ENCODE measurements at places on chromosomes 11 and 22.

DNA sequence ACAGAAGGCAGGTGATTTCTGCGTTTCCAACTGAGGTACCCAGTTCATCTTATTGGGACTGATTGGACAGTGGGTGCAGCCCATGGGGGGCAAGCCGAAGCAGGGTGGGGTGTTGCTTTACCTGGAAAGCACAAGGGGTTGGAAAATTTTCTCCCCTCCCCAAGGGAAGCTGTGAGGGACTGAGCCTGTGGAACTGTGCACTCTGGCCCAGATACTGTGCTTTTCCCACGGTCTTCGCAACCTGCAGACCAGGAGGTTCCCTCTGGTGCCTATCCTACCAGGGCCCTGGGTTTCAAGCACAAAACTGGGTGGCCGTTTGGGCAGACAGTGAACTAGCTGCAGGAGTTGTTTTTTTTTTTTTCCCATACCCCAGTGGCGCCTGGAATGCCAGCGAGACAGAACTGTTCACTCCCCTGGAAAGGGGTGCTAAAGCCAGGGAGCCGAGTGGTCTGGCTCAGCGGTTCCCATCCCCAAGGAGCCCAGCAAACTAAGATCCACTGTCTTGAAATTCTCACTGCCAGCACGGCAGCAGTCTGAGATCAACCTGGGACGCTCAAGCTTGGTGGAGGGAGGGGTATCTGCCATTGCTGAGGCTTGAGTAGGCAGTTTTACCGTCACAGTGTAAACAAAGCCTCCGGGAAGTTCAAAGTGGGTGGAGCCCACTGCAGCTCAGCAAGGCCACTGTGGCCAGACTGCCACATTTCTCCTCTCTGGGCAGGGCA, 97.2 kb downstream of the JRKL start:
- no peak for DNase-seq

GRCh38 chr11:62914416-62914815, 6.7 kb downstream of the CHRM1 start:
- no peak for DNase-seq

DNA sequence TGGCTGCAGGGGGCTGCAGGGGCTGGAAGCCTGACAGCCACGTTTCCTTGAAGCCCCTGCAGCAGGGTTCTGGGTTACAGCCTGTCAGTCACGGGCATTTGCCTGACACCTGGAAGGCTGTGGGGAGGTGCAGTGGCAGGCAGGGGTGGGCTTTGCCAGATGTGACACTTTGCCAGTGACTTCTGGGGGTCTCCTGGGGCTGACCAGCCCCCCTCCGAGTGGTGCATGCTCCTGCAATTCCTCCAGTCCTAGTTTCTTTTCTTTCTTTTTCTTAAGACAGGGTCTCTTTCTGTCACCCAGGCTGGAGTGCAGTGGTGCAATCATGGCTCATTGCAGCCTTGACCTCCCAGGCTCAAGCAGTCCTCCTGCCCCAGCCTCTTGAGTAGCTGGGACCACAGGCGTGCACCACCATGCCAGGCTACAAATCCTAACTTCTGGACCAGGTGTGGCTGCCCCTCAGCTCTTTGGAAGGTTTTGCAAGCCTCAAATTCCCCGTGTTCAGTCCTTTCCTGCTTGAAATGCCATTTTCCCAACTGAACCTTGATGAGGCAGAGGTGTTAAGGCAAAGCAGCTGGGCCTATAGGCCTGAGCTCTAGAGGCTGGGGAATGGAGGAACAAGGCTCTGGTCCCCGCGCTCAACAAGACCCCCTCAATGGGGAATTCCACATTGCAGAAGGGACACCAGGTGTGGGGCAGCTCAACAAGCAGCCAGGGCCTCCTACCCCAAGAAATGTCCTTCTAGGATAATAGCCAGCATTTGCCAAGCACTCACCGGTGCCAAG, 20.2 kb upstream of the CHKA start:
- no peak for DNase-seq

- DNase-seq: no peak
Observed at GRCh38 chr11:114085965-114086793, 26.7 kb downstream of the ZBTB16 start.

DNA sequence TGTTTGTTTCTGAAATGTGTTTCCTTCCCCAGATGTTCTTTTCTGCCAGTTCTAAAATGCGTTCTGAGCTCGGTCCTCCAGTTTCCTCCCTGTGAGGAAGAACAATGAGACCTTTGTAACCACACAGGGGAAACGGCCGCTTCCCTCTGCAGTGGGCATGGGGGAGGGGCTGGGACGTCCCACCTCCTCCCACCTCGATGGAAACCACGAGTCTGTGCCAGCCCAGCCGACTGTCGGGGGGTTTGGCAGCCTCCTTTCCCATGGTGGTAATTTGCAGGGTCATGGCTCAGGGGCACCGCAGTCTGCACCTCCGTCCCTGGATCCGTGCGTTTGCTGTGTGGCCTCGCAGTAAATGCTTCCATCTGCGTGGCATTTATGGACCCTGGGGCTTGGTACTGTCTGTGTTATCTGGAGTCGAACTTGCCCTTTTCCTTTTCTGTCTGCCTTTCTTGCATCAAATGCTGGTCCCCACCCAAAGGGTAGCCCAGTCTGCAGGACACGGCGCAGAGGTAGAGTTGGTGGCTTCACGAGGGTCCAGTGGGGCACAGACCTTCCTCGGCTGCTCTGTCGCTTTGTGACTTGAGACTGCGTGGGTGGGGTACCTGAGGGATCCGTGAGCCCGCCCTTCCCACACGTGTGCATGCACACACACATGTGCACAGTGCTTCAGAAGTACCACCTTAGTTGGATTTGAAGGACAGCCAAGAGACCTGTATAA, 16.1 kb downstream of the LRP5 start:
- no peak for DNase-seq
